ENCODE measurements at places on chromosomes 5 and 9. TPM values are rescaled to one million over a fixed set of nuclear protein-coding genes. Genes with fewer than 3 reads are reported as not detected.

Gene SEMA6A
- total RNA-seq: 7.9 TPM

DNA sequence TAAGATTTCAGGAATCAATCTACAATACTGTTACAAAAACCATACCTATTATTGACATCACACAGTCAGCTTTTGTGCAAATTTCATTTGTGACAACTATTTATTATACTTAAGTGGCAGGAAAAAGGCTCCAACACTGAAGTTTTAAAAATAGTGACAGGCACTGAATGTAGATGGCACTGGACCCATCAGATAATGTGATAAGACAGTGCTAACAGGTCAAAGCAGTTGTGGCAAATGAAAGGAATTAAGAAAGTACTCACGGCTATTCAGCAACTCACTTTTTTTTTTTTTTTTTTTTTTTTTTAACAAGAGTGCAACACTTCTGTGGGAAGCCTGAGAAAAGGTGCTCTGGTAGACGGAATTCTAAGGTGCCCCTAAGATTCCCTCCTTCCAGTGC lies 115.0 kb upstream of the MEF2C start:
- no peak for DNase-seq

GRCh38 chr5:124742983-124743601 lies 3.3 kb downstream of the ZNF608 start:
- DNase-seq: no peak

Gene DAB2
- total RNA-seq: 7.6 TPM

GRCh38 chr9:86801246-86801645 lies 146.1 kb downstream of the GAS1 start:
- DNase-seq: no peak

DNA sequence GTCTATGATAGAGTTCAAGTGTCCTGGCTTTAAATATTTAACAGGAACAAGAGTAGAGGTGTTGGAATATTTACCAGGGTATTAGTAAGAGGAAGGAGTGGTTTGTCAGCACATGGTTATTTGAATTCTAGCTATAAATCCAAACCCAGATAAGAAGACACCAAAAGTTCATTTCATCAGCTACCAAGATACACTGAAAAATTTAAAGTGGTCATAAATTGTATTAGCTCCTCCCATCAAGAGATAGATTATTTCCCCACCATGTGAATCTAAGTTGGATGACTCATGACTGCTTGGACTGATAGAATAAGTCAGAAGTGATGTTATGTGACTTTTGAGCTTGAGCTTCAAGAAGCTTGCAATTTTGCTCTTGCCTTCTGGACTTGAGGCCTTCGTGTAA lies 72.1 kb upstream of the GRAMD2B start:
- DNase-seq: no peak

GRCh38 chr5:171421331-171422262 lies 2.1 kb downstream of the FGF18 start:
- peak; percentile 40 for DNase-seq

Gene XPA
- total RNA-seq: 8.0 TPM

- DNase-seq: no peak
Observed at GRCh38 chr9:116991051-116991450, 303.9 kb downstream of the TRIM32 start.

Gene MEGF10
- 1.4 TPM for total RNA-seq

Gene SOX30
- not detected for total RNA-seq

DNA sequence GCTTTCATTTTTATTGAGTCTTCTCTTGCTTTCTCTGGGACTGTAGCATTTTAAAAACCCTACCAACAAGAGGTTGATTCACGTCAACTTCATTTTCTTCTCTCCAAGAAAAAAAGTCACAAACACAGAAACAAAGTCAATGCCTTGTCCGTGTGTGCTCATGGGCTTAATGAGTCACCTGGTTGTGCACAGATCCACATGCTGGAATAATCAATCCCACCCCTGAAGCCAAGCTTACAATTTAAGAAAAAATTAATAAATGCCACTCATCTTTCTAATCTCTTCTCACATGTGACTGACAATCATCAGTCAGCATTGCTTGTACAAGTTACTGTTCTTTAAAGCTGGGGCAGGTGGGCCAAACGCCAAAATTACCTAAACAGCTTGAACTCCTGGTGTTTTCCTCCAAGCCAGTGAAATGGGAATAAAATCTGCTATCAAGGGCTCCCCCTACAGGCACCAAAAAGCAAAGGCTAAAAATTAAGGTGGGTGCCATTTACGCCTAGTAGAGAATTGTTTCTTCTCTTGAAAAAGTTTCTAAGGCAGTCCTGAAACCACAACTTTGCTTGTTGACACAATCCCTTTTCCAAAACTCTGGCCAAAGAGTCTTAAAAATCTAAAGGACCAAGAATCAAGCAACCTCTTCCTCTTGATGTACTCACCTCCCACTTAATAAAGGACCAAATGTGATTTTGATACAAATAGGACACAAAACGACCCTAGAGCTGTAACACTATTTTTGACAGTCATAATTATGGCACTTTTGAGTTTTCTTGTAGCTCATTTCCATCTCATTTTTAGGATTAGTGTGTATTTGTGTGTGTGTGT lies 21.3 kb downstream of the TRMO start:
- DNase-seq: no peak

Gene DMAC1
- total RNA-seq: 25.8 TPM

DNA sequence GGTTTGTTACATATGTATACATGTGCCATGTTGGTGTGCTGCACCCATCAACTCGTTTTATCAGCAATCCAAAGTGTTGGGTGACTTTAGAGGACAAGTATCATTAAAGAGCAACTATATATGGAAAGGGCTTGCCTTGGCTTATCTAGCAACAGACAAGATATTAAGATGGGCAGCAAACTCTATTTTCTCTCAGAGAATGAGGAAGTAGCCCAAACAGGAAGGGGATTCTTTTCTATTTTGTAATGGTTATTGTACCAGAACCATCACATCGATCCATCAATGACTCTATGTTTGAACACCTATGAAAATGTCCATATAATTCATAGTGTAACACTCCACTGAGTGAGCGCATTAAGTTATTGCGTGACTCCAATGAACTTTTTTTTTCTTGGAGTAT lies 260.1 kb upstream of the SLC24A2 start:
- no peak for DNase-seq

DNA sequence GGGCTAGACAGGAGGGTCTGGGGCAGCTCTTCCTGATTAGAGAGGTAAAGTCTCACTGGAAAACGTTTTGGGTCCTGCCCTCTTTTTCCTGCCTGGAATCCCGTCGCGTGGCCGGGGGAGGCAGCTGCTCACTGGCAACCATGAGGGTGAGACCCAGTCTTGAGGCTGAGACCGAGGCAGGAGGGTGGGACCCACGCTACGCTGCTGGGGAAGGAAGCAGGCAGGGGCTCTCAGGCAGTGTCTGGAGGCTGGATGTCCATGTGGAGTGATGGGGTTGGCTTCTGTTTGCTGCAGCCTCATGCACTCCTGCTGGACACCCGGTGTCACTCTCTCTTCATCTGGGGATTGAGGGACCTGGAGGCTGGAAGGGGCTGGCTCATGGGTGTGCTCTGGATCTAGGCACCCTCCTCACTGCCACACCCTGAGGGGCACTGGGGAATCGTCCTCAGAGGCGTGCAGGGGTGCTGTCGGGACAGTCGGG lies 11.3 kb upstream of the SLC2A6 start:
- no peak for DNase-seq

DNA sequence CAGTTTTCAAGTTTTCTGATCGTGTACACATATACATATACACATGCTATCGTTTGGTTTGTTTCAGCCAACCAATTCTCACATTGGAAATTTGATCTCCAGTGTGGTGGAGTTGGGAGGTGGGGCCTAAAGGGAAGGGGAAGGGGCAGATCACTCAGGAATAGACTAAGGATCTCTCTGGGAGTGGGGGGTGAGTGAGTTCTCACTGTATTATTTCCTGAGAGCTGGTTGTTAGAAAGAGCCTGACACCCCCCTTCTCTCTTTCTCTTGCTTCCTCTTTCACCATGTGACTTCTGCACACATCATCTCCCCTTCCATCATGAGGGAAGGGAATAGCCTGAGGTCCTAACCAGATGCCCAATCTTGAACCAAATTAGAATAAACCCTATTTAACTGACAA lies 551.7 kb downstream of the MAT2B start:
- DNase-seq: no peak

Gene SLC24A2
- total RNA-seq: not detected

Gene PAEP
- total RNA-seq: not detected

DNA sequence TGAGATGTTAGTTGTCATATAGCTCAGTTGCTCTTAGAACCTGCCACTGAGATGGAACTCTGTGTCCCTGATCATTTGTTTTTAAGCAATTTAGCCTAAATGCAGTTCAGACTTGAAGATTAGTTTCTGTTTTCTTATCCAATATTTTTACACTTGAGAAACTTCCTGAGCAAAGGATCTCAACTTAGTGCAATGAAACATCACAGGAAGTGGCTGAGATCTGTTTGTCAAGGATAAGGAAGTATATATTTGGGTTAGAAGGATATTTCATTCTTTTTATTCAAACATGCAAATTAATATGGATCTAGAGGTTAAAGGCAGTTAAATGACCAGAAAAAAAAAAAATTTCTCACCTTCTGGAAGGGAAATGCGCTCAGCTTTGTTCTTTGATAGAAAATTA lies 19.7 kb upstream of the F2R start:
- DNase-seq: no peak

DNA sequence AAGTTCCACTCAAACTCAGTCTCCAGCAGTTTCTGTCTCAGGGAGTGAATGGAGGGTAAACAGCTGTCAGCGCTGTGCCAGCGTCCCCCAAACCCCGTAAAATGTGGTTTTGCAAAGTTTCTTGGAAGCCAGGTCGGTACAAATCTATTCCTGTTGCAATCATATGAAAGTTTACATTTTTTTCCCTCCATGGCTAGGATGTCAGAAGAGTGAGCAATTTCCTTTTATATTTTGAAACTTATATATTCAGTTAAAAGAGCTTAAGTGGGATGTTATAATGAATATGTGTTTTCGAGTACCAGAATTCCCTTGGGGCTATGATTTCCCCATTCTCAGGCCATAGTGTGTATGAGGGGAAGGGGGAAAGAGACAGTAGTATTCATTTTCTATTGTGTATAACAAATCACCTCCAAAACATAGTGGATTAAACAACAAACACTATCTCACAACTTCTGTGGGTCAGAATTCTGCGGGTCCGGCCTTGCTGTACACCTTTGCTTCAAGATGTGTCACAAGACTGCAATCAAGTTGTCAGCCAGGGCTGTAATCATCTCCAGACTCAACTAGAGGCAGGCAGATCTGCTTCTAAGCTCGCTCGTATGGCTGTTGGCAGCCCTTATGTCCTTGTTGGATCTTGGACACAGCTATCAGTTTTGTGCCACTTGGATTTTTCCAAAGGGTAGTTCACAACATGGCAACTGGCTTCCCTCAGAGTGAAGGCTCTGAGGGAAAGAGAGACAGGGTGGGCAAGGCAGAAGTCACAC lies 107.4 kb downstream of the SNX18 start:
- no peak for DNase-seq

Gene EGFLAM
- total RNA-seq: 2.0 TPM

DNA sequence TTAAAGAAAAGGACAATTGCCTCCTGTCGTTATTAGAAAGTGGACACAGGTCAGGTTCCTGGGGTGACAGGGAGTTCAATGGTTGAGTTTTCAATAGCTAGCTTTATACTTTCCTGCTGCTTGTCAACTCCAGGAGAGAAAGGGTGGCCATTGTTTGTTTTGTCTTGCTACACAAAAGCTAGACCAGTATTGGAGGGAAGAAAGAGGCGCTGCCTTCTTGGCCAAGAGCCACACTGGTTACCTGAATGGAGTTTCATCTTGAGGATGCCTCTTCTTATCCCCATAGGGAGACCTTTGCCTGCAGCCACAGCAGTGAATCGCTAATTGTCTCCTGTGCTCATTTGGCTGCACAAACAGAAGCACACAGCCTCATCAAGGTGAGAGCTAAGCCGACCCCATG lies 279.4 kb upstream of the GRIA1 start:
- DNase-seq: no peak

Gene TAF11L10
- not detected for total RNA-seq

GRCh38 chr9:137029058-137029936 lies 1.3 kb upstream of the ABCA2 start:
- peak; percentile 78 for DNase-seq

DNA sequence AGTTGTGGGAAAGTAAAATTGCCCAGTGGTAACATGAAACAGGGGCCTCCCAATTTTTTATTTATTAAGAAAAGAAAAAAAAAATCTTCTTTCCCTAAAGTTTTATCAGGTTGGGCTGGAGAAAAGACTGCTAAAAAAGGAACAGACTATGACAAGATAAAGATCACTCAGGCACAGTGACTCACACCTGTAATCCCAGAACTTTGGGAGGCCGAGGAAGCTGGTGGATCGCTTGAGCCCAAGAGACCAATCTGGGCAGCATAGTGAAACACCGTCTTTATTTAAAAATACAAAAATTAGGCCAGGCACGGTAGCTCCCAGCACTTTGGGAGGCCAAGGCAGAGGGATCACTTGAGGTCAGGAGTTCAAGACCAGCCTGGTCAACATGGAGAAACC lies 312.5 kb downstream of the CETN3 start:
- no peak for DNase-seq

Gene NUTM2G
- total RNA-seq: not detected

DNA sequence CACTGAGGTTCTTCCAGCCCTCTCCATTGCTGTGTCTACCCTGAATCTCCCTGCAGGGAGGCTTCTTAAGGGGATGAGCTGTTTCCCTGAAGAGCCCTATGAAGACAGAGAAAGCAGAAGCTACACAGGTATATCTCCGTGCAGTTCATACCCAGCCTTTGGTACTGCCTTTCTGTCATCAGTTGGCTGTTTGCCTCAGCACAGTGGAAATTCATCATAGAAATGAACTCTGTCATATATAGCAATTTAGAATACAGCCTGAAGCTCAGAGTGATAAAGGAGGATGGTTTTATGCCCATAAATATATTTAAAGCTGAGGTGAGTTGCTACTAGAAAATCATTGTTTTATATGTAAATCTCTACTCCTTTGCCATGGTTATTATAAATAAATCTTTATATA lies 42.6 kb upstream of the KCNN2 start:
- DNase-seq: no peak

Gene INPP5E
- 8.8 TPM for total RNA-seq

- DNase-seq: no peak
Observed at GRCh38 chr9:20726144-20726543, 42.1 kb downstream of the FOCAD start.

Gene PROP1
- not detected for total RNA-seq

- peak; percentile 38 for DNase-seq
Observed at GRCh38 chr5:132485641-132486317, 4.8 kb downstream of the IRF1 start.

DNA sequence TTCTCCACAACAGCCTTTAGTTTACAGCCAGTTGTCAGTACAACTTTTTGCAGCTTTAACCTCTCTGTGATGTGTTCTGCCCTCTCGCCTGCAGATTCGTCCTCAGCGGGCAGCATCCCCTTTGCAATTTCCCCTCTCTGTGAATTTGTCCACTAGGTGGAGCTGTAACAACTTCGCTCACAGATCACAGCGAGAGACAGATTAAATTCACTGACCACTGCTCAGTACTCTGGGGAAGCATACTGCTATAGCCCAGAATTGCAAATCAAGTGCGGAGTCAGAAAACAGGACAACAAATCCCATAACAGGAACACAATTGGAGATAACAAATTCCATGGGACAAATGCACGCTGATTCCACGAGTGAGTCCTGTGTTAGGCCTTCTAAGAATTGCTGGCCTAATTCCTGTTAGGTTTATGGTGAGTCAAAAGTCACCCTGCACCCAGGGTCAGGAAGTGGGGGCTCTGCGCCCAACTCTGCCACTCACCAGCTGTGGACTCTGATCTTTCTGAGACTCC lies 2124.9 kb downstream of the MAT2B start:
- DNase-seq: peak; percentile 57

- no peak for DNase-seq
Observed at GRCh38 chr9:16001856-16002255, 449.0 kb downstream of the CCDC171 start.

Gene IL11RA
- total RNA-seq: 26.5 TPM

Gene IGIP
- total RNA-seq: 7.0 TPM

- DNase-seq: no peak
Observed at GRCh38 chr9:78871452-78872331, 574.8 kb downstream of the PSAT1 start.

Gene NDUFS6
- total RNA-seq: 27.0 TPM
